ENCODE measurements at places on chromosomes 1 and 21.

- DNase-seq: no peak
These were observed 189.8 kb downstream of the RGS7 start for GRCh38 chr1:241167121-241167630.

- no peak for DNase-seq
These were observed 736.9 kb upstream of the ADAMTS5 start for GRCh38 chr21:27703791-27704190.

DNA sequence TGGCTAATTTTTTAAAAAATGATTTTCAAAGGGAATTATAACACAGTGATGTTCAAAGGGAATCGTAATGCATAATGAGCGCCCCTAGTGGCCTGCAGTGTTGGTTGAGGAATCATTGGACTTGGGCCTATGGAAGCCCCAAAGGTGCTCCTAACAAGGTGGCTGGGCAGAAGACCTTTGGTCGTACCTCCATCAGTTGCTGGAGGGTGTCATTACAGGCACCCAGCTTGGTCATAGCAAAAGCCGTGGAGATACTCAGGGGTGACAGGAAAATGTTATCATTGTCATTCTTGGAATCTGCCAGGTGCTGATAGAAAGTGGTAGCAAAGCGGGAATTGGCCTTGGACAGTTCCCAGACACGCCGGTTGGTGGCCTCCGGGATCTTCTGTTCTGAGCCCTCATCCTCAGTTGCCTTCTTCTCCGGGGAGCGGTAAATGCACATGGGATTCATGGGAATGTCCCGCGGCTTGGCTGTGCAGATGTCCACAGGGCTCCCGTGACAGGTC is 2.7 kb downstream of the SERPINC1 start:
- DNase-seq: peak; percentile 7

DNA sequence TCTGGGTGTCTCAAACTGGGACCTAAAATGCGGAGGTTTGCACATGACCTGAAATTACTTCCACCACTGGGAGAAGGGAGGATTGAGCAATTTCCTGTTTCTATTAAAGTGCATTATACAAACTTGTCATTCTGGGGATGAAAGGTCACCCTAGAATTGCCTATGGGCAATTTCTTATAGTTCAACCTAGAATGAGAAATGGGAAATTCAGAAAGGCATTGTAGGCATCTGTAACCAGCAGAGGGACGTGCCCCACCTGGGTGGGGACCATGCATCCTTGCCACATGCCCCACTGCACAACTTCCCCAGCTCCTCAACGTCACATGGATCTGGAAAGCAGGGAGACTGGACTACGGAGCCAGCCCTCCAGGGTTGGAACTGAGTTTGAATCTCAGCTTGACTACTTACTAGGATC is 47.0 kb downstream of the MRPL39 start:
- no peak for DNase-seq

- no peak for DNase-seq
These were observed 2.6 kb downstream of the ARPC5 start for GRCh38 chr1:183632964-183633363.

DNA sequence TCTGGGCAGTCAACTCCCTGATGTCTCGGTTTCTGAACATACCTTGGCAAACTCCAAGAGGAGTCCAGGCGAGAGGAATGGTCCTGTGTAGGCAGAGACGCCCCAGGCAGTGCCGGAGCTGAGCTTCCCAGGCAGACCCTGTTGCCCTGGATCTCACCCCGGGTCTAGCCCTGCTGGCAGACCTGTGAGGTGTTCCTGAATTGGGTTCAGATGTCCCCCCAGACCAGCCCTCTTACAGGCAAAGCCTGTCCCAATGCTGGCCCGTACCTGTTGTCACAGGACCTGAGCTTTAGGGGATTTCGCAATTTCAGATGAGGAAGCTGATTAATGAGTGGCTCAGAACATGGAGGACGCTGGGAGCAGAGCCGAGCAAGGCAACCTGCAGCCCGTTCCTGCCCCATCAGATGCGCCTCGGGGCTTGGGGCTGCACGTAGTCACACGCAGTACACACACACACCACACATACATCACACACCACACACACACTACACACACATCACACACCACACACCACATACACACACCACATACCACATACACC is 38.5 kb upstream of the PDE9A start:
- DNase-seq: peak; percentile 43

- no peak for DNase-seq
These were observed 12.0 kb downstream of the CREG1 start for GRCh38 chr1:167541610-167542009.

DNA sequence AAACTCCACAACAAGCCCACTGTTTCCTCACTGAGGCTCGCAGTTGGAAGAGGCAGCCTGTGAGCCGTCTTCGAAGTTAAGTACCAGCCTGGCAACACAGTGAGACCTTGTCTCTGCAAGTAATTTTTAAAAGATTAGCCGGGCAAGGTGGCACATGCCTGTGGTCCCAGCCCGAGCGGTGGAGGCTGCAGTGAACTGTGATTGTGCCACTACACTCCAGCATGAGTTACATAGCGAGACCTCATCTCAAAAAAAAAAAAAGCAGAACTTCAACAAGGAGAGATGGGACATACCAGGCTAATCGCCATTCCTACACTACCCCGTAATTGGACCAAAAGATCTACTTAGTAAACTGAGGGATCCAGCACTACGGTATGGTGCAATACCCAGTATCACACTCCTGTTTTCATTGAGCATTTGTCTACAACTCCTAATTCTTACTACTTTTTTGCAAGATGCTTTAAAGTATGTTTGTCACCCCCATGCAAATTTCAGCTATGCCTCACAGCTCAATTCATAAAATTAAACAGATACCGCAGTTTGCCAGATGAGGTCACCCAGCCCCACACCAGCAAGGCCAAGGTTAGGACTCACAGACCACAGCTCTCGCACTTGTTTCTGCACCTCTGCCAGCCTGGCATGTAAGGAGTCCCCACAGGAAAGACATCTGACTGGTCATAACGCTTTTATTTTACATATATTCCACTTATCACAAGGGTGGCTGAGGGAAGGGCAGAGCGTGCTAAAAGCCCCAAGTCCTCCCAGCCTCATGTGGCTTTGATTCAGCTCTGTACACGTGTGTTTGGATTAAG is 21.0 kb downstream of the SDE2 start:
- no peak for DNase-seq

Measured in activated CD4-positive, alpha-beta T cell treated with anti-CD3 and anti-CD28 coated beads, Interleukin-2, amount 50 U/mL, for 4 hours (primary cell).